ENCODE measurements at places on chromosomes 12 and 14.

- no peak for DNase-seq
Measured at GRCh38 chr12:97643924-97644323, 181.3 kb downstream of the RMST start.

DNA sequence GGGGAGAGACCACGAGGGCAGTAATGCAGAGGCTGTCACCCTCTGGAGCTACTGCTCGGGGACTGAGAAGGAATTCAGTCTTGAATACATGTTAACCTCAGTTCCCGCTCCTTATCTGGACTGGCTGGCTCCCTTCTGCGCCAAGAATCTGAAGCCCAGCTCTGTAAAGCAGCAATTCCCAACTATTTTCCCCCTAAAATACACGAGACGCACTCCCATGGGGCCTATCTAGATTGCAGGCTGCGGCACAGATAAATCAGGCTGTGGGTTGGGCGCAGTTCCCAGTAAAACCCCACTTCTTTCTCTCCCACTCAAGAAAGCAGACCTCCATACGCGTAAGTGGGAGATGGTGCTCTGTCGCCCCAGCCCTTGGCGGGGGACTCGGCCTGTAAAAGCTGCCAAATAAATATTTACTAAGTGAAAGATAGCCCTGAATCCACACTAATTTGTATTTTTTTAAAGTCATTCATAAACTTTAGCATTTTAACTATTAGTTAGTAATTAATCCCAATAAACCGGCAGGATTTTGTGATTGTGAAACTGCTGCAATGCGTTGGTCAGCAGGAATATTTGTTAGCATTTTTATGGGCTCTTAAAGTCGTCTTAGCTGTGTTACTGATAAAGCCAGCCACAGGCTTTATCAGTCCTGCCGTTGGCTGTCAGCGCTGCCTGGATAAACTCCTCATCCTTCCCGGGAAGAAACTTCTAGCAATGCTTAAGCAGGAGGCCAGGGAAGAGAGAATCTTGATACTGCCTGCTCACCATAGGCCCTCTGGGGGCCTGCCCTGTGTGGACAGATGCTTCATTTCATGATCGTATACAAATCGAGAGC lies 17.8 kb downstream of the FBXL14 start:
- DNase-seq, result no peak

DNA sequence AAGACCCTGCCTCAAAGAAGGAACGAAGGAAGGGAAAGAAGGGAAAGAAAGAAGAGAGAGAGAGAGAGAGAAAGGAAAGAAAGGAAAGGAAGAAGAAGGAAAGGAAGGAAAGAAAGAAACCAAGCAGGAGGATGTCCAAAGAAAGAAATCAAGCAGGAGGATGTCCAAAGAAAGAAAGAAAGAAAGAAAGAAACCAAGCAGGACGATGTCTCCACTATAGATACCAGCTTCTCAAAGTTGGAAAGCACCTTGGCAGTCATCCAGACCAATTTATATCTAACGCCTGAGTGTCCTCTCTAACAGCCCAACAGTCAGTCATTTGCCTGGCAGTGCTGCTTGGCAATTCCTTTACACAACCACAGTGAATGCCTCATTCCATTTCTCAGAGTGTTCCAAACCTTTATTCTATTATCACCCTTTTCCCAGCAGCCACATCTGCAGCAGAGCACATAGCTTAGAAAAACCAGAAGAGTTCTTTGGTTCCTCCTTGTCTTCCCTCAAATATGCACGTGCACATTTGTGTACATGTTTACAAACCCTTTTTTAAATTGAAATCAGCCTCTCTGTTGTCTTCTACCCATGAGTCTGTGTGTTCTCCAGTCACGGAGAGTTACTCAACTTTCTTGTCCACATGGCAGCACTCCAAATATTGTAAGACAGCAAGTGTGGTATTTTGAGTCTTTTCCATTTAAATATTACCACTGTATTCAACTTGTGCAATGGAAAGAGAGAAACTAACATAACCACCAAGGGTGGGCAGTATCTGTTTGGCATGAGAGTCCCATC lies 138.4 kb downstream of the STXBP6 start:
- DNase-seq, result no peak

- DNase-seq, result no peak
Measured at GRCh38 chr12:105352940-105353635, 22.6 kb downstream of the C12orf75 start.
